ENCODE measurements at places on chromosomes 12 and 14.

- no peak for DNase-seq
Measured at GRCh38 chr12:10122689-10123088, 7.3 kb downstream of the CLEC7A start.

DNA sequence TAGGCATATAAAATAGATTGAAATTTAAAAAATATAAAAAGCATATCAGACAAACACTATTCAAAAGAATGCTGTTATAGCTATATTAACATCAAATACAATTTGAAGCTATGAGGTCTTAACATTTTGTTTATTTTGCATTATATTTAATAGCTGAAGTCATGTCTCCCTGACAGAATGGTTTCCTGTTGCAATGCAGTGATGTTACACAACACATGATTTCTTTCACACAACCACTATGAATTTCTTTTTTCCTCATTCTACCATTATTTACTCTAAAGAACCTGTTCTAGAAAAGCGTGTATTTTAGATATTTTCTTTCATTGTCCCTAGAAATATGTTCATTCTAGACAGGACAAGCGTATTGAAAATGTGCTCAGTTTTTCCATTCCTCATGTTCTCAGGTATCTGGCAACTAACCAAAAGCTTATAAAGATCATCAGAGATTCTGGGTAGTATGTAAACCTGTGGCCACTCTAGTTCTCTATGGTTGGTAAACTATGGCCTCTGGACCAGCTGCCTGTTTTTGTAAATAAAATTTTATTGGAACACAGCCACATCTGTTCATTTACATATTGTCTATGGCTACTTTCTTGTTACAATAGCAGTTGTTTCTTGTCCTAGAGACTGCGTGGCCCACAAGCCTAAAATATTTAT is 183.8 kb downstream of the FOXA1 start:
- no peak for DNase-seq

- DNase-seq = no peak
Measured at GRCh38 chr12:89752341-89752740, 43.7 kb upstream of the ATP2B1 start.

- DNase-seq = no peak
Measured at GRCh38 chr12:105922670-105923102, 216.1 kb downstream of the NUAK1 start.

DNA sequence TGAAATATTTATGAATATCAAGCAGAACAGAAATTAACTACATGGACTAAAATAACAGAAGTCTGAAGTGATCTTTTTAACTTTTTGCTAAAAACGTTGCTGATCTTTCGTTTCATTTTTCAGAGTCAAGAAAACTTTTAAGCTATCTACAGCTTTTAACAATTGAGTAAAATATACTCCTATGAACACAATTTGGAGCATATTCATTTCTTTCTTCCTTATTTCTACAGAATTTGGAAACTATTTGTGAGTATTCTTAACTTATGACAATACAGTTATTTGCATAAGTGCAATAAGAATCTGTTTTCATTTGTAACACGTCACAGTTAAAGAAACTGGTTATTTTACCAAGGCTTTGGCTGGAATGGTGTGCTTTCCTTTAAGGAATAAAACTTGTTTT is 21.0 kb upstream of the B4GALNT1 start:
- DNase-seq = no peak

GRCh38 chr14:53571641-53572328 is 384.8 kb downstream of the BMP4 start:
- no peak for DNase-seq

GRCh38 chr12:110247340-110248095 is 33.5 kb upstream of the ATP2A2 start:
- no peak for DNase-seq

DNA sequence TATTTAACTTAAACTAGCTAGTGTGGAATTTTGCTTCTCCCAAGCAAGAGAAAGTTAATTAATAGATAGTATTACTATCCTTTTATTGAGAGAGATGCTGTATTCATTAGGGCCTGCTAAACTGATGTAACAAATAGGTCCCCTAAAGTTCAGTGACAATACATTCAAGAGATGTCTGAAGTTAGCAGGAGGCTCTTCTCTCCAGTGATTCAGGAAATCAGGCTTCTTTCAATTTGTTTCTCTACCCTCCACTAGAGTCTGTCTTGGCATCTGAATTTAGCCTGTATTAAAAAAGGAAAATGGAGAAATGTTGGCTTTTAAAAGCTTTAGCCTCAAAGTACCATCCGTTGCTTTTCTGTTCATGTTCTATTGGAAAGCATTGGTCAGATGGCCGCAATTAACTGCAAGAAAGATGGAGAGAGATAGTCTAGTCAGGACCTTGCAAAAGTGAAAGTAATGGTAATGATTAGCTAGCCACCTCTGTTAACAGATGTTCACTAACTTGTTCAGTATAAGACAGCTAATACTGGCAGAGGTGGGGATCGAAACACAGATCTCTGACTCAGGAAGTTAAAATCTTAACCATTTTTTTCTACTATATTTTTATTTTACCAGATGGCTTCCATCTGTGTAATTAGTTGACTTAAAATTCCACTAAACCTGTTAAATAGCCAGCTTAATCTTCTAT is 786.8 kb downstream of the TMTC2 start:
- no peak for DNase-seq

DNA sequence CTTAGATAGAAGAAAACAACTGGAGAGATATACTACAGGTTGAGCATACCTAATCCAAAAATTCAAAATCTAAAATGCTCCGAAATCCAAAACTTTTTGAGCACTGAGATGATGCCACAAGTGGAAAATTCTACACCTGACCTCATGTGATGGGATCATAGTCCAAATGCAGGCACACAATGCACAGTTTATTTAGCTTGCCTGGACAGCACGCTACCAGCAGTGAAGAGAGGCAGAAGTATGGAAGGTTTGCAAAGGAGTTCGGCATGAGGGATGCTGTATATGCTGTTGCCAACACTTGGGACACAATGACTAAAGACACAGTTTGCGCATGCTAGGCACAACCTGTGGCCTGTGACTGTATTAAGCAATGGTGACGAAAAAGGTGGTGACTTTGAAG is 58.1 kb upstream of the CAND1 start:
- no peak for DNase-seq

All from activated naive CD8-positive, alpha-beta T cell treated with anti-CD3 and anti-CD28 coated beads, Interleukin-2, amount 50 U/mL, for 16 hours (primary cell).